Tibial nerve (tissue), 4 donors: ENCODE measurements at places on chromosomes 7 and 10.

DNA sequence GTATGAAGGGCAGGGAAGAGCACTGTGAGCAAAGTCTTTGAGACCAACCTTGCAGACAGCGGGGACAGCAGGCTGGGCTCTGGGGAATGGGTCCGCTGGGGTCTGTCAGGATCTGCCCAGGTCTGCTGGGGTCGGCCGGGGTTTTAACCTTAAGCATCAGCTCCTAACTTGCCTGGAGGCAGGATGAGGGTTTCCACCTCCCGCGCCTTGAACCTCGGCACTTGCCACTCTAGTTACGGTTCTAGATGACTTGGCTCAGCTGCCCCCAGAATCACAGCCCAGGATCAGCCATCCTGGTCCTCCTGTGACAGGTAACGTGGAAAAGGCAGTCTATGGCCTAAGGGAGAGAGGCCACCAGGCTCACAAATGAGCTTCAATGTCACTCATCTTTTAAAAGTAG is 50.4 kb upstream of the CACUL1 start:
- no peak for DNase-seq

DNA sequence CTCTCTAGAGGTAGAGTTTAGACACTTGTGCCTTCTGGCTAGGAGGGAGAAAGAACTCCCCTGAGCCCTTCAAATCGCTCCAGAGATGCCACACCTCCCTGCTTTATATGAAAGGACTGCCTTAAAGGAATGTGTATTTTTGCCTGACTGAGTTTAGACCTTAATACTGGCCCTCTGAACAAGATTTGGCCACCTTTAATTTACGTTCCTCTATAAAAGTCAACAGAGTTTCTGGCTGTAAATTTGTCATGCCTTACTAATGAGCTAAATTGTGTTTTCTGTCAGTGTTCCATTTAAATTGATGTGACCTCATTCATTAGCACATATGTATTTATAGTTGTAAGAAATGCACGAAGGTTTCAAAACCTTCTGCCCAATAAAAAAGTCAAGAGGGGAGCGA is 48.0 kb downstream of the SEMA3C start:
- no peak for DNase-seq

DNA sequence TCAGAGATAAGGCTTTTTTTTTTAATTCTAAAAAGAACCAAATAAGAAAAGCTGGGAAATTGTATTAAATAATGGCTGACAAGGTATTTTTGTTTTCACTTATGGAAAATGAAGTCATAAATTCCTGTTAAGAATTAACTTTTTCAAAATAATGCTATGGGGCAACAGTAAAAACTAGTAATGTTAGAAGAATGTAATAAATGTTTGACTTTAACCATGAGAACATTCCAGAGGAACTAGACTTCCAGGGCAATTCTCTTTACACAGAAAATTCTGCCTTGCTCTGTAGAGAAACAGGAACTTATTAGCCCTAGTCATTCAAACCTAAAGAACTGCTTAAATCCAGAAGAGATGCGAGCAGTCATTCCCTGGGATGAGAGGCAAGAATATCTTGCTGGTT is 571.1 kb downstream of the IPMK start:
- DNase-seq, result no peak

GRCh38 chr10:8424555-8425211 is 370.2 kb downstream of the GATA3 start:
- no peak for DNase-seq

GRCh38 chr7:38461887-38462286 is 169.3 kb downstream of the AMPH start:
- DNase-seq, result no peak

- DNase-seq, result no peak
Observed at GRCh38 chr7:42878303-42878702, 33.6 kb downstream of the C7orf25 start.

- no peak for DNase-seq
Observed at GRCh38 chr7:90180649-90181048, 26.4 kb downstream of the STEAP1 start.

- DNase-seq, result no peak
Observed at GRCh38 chr10:130189608-130190054, 53.4 kb downstream of the GLRX3 start.

DNA sequence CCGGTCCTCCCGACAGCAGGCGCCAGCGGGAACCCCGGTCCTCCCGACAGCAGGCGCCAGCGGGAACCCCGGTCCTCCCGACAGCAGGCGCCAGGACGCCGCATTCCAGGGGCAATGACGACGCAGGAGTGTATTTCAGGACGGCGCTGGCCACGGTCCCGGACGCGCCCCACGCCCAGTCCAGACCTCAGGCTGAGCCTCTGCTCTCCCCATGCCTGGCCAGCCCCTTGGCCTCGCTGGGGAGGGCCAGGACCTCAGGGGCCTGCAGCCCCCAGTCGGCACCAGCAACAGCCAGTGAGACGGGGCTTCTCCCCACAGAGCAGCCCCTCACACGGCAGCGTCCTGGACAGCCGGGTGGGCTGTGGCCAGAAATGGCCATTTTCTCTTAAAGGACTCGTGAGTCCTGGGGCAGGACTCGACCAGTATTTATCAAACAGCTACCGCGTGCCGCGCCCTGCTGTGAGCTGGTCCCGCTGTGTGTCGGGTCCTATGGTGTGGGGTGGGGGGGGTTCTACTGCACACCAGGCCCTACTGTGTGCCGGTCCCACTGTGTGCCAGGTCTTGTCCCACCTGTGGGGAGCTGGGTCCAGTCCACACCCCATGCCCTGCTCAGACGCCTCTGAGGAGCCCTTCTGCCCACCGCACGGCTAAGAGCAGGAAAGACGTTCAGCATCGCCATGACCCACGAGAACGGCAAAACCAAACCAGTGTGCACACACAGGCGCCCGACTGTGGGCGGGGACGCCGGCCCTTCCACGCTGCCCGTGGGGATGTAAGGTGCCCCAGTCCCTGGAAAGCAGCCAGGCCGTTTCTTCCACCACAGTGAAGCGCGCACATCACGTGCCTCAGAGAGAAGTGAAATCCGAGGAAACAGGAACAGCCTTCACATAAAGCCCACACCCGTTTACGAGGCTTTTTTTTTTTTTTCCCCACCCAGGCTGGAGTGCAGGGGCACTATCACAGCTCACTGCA is 33.3 kb downstream of the GET4 start:
- peak; percentile 82 for DNase-seq

GRCh38 chr7:140023728-140024127 is 39.0 kb downstream of the PARP12 start:
- DNase-seq, result no peak

- no peak for DNase-seq
Observed at GRCh38 chr10:84237199-84238051, 3.9 kb downstream of the LRIT1 start.

DNA sequence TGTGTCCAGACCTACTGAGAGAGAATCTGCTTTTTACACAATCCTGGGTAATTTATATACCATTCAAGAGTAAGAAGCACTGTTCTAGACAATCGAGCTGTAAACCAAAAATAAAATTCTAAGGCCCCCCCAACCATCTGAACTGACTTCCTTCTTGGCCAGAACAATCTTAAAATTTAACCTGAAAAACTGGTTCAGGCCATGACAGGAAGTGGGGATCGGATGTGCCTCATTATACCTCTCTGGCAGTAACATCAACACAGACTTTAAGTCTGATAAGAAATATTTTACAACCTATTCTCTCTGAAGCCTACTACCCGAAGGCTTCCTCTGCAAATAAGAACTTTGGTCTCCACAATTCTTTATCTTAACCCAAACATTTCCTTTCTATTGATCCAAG is 75.2 kb upstream of the KIF5B start:
- DNase-seq, result no peak

DNA sequence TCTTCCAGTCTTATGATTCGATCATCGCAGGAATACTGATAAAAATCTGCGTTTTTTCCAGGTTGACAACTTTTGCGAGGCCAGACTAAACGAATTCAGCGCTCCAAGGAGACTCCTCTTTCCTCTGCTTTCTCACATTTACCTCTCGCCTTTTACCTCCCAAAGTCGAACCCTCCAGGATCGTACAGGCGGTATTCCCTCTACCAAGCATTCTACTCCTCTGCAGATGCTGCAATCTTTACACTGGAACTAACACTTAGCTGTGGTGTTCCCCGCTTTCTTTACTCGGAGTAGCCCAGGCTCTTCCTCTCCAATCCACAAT is 449 bp downstream of the NUDT5 start:
- DNase-seq, result no peak
